Urinary bladder (tissue), 4 donors: ENCODE measurements at places on chromosomes 12 and 14.

DNA sequence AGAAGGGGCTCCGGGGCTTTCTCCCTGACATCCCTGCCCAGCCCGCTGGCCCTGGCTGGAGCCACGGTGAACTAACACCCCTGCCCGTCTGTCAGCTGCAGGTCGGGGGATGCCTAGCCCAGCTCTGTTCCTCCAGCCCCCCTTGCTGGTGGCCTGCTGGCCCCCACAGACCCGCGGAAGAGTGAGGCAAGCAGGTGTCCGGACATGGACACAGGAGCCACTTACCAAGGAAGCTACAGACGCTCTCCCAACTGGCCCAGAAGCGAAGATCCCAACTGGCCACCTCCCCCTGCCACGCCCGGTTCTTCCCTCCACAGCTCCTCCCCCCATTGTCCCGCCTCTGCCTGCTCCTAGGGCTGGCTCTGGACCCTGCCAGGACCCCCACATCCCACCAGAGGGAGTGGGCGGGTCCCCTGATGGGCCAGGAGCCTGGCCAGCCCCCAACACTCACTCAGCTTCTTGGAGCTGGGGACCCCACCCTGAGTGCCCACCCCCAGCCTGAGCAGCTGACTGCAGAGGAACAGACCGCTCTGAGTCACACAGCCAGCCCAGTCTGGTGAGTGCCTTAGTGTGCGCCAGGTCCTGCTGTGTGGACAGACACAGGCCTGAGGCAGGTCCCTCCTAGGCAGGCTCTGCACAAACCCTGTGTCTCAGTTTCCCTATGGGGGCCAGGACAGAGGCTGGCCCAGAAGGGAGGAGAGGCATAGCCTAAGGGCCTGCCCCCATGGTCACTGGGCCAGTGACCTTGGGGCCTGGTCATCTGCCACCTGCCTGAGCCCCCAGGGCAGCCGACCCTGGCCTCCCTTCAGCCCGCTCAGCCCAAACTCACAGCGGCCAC, 7.7 kb downstream of the AHNAK2 start:
- DNase-seq = no peak

- DNase-seq = no peak
Measured at GRCh38 chr12:94793191-94793595, 142.8 kb upstream of the TMCC3 start.

- no peak for DNase-seq
Measured at GRCh38 chr14:69493791-69494190, 9.3 kb downstream of the PLEKHD1 start.

DNA sequence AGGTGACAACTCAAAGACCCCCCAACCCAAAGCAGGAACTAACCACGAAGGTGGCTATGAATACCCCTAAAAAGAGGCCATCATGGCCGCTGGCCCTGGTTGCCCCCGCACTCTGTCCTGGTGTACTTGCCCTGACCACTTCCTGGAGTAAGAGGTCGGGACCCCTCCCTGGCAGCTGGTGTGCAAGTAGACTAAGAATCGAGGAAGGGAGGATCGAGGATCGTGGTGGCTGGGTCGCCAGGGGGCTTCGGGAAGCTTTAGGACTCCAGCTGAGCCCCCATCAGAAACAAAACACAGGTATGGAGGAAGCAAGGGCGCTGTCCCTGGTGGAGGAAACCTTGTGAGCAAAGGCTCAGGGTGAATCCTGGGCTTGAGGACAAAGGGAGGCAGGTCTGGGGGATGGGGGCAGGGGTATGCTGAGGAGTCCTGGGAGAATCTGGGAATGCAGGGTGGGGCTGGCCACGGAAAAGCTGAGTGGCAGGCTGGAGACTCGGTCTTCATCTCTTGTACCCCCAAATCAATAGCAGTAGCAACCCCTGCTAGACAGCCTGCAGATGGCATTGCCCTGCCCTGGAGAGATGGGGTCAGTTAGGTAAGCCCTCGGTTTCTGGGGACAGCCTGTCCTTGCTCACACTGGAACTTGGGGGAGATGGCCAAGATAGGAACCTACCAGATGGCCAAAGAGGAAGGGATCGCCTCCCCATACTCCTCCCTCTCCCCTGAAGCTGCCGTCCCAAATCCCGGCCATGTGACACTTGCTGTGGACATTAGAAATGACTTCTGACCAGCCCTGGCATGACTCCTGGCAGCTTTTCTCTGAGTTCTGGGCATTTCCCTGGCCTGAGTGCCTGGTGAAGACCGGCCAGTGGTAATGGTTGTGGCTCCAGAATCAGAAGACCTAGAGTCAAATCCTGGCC, 45.3 kb upstream of the ESRRB start:
- no peak for DNase-seq

GRCh38 chr12:785706-786105, 33.3 kb downstream of the WNK1 start:
- no peak for DNase-seq

DNA sequence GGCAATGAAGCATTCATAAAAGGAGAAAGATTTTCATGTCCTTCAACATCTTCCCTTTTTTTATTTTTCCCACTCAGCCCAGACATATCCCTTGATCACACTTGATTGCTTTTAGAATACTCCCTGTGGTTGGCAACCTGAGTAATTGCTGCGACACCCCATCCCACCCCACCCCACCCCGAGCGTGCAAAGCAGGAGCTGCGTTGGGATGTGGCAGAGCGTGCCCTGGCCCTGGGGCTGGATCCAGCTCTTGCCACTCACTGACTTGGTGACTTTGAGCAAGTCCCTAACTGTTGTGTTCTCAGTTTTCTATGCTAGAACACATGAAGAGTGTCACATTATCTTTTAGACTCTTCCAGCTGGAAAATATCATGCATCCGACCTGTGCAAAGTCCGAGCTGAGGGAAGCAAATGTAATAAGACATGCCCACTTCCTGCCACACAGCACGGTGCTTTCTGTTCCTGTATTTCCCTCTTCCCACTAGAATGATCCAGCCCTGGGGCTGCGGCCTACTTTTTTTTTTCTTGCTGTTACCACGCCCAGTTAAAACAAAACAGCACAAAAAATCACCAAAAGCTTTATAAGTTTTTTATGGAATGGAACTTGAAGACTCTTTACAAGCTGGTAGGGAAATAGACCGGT, 4.0 kb downstream of the ASCL4 start:
- no peak for DNase-seq

- no peak for DNase-seq
Measured at GRCh38 chr14:68626386-68626785, 166.5 kb downstream of the ZFP36L1 start.

DNA sequence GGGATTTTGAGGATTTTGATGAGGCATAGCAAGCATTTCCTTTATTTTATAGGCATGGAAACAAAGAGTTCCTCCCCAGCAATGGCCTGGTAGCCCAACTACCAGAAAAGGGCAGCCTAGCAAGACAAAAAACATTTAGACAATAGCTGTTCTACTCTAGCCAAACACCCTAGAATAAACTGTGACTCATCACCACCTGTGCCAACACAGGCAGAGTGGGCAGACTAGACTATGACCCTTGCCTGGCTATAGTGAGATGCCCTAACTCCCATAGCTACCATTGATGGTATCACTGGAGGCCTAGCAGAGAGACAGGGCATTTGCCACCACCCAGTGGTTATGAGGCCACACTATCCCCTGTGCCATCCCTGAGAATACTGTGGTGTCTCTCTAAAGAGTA, 15.5 kb upstream of the CCER1 start:
- no peak for DNase-seq

GRCh38 chr12:122547330-122547729, 20.3 kb downstream of the KNTC1 start:
- no peak for DNase-seq

- no peak for DNase-seq
Measured at GRCh38 chr14:102427642-102428041, 64.9 kb downstream of the TECPR2 start.

GRCh38 chr12:82555699-82556098, 131.0 kb upstream of the TMTC2 start:
- DNase-seq = no peak

- no peak for DNase-seq
Measured at GRCh38 chr12:52316290-52316689, 4.9 kb downstream of the KRT83 start.

GRCh38 chr14:104895786-104896661, 28.7 kb upstream of the PLD4 start:
- peak; percentile 15 for DNase-seq

DNA sequence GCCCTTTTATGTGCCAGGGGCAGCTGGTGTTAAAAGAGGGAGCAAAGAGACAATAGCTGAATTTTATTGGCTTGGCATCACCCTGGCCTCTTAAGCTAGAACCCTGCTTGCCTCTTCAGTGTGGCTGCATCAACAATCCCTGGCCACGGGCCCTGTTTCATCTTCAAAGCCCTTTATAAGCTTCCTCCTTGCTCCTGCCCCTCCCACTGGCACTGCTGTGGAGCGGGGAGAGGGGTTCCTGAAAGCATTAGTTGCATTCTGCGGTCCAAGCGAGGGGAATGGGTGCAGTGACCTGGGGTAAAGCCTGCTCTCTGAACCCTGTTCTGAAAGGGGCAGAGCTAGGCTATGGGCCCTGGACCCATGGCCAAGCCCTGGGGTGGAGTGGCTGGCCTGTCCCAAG, 220 bp upstream of the KRT83 start:
- no peak for DNase-seq

DNA sequence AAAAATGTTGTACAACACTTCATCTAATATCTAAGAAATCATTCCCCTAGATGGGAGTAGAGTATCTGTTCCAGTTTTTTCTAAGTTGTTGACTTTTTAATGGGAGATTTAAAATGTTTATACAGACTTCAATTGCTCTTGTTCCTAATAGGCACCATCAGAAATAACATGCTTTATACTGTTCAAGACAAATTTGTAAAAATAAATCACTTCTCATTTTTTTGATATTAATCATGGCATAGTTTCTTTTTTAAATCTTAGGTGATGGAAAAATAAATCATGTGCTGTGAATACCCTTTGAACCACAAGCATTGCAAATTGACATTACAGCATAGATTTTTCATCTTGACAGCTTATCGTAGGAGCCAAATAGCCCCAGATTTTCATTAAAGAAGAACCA, 473.5 kb upstream of the MGAT4C start:
- no peak for DNase-seq

GRCh38 chr12:101779626-101780025, 40.4 kb upstream of the SYCP3 start:
- DNase-seq = no peak

GRCh38 chr14:75959031-75959430, 22.8 kb downstream of the TGFB3 start:
- DNase-seq = no peak

DNA sequence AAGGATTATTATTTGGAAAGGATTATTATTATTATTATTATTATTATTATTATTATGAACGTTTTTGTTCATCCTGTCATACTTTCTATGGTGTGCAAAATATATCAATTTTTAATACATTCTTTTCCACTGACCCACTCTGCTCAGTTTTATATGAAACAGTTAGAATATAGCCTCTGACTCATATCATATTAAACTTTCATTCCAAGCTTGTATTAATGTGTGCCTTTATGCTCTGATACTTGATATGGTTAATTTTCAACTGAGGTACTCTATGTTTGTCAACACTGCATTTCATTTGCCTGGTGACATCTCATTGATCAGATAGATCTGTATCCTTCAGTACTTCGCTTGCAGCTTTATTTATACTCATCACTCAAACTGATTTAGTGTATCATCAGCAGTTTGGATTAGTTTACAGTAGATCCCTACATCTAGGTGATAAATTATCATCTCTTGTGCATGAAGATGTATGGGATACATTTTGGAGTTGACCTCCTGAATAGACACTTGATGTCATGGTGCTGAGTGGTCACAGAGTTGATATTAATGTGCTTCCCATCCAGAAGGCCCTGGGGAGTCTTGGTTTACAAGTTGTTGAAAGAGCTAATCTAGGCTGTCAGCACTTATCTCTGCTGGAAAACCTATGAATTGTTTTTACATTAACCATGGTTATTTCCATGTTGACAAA, 271.8 kb downstream of the TRHDE start:
- DNase-seq = no peak

DNA sequence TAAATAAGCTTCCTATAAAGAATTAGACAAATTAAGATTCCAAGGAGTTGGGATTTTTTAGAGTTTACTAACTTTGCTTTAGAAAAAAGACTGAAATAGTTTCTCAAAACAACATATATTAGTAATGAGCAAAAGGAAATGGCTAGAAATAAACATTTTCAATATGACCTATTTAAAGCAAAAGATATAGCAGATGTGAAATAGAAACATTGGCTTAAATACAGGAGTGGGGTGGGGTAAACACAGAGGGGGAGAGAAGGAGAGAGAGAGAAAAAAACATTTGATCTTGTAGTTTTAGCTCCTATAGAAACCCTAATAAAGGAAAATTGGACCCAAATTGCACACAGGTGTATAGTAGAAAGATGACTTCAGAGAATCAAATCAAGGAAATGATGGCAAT, 794.5 kb downstream of the MED13L start:
- no peak for DNase-seq

- DNase-seq = no peak
Measured at GRCh38 chr12:12803186-12803585, 10.0 kb upstream of the DDX47 start.

GRCh38 chr14:22583994-22584393, 5.0 kb downstream of the DAD1 start:
- DNase-seq = no peak

DNA sequence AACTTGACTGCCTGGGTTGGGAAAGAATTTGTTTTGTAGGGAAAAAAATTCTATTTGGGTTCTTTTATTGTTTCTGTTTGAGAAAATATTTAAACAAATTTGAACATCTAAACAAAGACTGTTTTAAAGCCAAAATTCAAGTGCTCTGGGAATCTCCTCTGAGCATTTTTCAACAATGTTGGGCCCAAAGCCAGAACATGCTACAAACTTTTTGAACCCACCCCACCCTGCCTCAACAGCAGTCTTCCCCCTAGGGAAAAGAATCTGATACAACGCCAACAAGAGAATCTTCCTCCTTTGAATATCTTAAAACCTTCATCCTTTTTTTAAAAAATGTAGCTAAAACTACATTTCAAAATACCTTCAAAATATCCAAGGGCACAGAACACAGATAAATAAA, 20.4 kb upstream of the NID2 start:
- DNase-seq = no peak

GRCh38 chr12:108126990-108127501, 2.0 kb upstream of the WSCD2 start:
- DNase-seq = no peak

GRCh38 chr12:123054371-123054770, 73.9 kb downstream of the ARL6IP4 start:
- no peak for DNase-seq

- peak; percentile 82 for DNase-seq
Measured at GRCh38 chr14:51283402-51284085, 43.5 kb downstream of the TMX1 start.

DNA sequence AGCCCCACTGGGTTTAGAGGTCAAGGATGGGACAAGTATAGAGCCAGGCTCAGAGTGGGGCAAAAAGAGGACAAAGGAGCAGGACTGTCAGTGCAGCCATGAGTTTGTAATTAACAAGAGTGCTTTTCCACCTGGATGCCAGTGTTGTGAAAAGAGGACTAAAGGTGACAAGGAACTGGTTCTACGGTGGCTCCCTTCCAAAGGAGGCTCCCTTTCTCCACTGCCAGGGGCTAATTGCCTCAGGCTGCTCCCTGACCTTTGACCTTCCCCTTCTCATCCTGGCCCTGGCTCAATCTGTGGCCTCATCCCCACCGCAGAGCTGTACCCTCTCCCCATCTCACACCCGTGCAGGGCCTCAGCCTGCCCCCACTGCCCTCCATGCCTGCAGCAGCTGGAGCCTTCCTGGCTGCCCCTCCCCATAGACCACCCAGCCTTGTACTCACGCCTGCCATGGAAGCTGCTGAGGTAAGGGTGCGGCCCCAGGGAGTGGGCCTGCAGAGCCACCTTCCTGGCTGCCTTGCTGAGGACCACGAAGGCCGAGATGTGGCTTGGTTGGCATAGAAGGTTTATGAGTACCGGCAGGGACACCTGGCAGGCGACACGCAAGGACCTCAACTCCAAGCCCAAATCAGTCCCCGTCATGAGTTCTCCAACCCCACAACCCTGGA, 24.8 kb upstream of the FKBP4 start:
- DNase-seq = no peak
